ENCODE measurements at places on chromosomes 11 and 22.

- DNase-seq, result no peak
These were observed 64.0 kb upstream of the TNRC6B start for GRCh38 chr22:40113696-40114095.

GRCh38 chr11:115488945-115489344, 15.3 kb downstream of the CADM1 start:
- DNase-seq, result no peak

GRCh38 chr11:112539741-112540140, 279.1 kb upstream of the PLET1 start:
- no peak for DNase-seq

DNA sequence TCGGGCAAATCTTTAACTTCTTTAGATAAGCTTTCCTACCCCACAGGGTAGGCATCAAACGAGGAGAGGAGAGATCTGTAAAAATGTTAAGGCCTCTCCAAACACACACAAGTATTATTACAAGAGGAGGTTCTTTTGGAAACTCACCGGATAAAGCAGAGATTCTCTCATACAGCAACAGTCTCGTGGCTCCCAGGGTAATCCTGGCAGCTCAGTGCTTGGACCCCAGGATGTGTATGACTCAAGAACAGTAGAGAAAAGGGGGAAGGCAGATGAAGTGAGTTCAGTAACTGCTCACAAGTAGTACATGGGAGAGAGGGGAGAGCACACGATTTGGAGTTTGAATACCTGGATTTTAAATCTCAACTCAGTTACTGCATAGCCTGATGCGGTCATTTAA, 120.9 kb downstream of the FEZ1 start:
- DNase-seq, result no peak

- DNase-seq, result no peak
These were observed 14.6 kb downstream of the MARK2 start for GRCh38 chr11:63853476-63853875.

- DNase-seq, result peak; percentile 68
These were observed 1.2 kb upstream of the CERK start for GRCh38 chr22:46739094-46739870.

DNA sequence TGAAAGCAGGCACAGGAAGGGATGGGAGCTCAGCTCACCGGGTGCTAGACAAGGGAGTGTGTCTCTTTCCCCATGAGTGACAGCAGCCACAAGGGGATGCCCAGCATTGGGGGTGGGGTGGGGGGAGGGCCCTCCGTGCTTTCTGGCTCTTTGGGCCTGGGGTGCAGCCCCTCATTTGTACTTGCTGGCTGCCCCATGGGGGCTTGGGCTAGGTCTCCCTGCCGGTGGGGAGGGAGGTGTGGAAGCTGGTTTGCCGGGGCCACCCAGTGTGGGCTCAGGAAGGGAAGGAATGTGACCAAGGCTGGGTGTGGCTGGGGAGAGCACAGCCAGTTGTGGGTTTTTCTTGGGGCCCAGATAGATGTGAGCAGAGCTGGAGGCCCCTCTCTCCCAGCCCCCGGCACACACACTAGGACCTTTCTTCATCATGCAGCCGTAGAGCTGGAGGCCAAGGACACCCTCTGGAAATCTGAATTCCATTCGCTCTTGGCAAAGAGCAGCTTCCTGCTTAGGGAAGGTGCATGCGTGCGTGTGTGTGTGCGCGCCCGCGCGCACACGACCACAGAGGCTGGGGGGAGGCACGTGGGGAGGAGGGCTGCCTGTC, 25.8 kb downstream of the KCNQ1OT1 start:
- no peak for DNase-seq

- DNase-seq, result peak; percentile 72
These were observed 6.1 kb upstream of the CD82 start for GRCh38 chr11:44559207-44559939.

- DNase-seq, result no peak
These were observed 12.8 kb downstream of the AQP11 start for GRCh38 chr11:77602381-77603088.

DNA sequence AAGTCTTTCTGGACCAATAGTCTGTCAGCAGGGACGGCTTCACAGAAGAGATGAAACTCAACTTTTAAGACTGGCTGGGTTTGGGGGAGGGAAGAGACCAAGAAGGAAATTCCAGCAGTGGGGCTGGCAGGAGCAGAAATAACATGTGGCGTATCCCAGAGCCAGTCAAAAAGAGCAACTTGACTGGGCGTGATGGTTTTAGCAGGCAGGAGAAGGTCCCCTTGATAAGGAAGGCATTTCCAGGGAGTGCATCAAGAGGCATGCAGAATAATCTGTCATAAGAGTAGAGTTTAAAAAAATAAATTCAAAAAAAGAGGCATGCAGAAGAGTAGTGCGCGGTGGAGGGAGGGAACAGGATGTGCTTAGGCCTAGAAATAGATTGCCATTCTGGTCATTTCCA, 52.5 kb downstream of the C22orf31 start:
- DNase-seq, result no peak

- DNase-seq, result peak; percentile 47
These were observed 10.3 kb downstream of the CD81 start for GRCh38 chr11:2387266-2387987.

GRCh38 chr11:75194147-75194546, 43.2 kb downstream of the SLCO2B1 start:
- no peak for DNase-seq

- DNase-seq, result no peak
These were observed 414.6 kb upstream of the LUZP2 start for GRCh38 chr11:24082241-24082640.

DNA sequence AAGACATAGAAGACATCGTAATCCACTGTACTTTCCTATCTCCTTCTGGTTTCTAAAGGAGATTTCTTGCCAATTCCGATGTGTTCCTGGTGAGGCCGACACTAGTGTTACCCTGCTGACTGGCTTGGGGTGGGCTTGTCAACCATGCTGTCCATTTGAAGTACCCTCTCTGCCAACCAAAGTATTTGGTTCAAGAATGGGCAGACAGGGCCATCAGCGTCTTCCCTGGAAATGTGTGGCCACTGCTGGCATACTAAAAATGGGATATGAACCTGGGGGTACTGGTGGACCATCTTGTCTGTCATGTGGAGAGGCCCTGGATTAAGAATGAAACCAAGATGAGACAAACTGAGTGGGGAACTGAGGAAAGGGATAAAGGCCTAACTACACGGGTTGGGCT, 1.8 kb upstream of the VSTM5 start:
- no peak for DNase-seq

DNA sequence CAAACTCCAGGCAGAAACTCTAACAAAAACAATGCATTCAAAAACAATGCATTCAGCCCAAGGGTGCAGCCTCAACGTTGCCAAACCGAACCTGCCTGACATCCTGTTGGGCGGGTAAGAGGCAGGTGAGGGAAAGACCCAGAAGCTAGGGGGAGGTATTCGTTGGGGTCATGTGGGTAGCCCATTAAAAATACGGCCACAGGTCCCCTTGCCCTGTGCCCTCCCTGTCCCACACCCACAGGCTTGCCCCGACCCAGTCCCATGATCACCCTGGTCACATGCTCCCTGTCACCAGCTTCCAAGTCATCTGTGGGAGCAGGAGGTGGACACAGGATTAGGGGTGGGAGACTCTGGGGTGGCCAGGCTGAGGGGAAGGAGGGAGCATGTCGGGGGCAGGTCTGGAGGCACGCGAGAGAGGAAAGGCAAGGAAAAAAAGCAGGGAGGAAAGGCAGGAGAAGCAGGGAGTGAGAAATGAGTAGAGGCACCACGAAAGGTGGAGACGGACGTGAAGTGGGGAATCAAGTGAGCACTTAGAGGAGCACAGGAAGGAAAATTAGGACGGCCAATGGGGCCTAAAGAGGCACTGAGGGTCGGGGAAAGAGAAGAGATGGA, 683 bp downstream of the PLA2G6 start:
- DNase-seq, result peak; percentile 55

GRCh38 chr11:119525180-119525866, 102.4 kb upstream of the THY1 start:
- no peak for DNase-seq

DNA sequence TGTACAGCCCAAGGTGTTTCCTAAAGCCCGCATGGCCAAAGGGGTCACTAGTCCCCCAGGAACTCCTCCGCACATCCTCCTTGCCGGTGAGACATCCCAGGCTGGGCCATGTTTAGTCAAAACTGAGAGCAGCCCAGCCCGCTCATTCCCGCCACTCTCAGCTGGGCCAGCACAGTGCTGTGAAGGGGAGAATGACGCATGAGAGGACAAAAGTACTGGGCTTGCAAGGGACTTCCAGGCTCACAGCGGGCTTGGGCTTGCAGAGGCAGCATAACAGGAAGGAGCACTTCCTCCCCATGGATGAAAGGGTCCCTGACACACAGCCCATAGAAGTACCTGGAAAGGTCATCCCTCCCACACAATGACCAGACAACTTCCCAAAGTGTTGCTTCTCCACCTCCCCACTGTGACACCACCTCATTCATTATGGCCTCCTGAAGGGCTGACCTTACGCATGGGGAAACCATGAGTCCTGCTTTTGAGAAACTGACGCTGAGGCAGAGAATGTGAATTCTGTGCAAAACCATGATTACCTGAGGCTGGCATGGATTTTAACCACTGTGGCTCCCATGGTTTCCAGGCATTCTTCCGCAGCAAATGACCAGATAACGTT, 19.1 kb downstream of the ETS1 start:
- DNase-seq, result no peak

DNA sequence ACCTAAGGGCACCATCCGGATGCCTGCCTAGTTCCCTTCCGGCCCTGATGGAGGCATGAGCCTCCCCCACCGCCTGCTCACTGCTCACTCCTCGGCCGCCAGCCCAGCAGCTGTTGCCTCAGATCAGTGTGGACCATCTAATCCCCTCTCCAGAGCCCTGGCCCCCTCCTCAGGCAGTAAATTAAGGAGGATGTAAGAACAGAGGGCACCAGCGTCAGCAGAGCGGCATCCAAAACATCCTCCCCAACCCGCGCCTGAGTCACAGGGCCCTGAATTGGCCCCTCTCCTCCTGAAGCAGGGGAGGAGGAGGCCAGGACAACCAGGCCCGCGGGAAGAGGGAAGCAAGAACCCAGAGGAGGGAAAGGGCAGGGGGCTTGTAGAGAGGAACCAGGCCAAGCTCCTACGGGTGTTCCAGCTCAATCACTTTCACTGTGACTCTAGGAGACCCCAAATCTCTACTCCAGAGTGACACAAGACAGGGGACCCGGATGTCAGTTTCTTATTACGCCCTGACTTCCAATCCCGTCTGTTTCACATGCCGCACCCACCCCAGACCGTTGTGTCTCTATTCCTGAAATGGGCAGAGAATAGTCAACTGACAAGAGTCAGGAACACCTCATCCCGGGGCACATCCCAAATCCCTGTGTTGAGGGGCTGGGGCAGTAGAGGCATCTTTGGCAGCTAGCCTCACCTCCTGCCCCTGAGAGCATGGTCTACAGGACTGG, 31.3 kb upstream of the MYOD1 start:
- DNase-seq, result no peak

GRCh38 chr22:17106785-17107546, 14.2 kb downstream of the TMEM121B start:
- DNase-seq, result peak; percentile 46

DNA sequence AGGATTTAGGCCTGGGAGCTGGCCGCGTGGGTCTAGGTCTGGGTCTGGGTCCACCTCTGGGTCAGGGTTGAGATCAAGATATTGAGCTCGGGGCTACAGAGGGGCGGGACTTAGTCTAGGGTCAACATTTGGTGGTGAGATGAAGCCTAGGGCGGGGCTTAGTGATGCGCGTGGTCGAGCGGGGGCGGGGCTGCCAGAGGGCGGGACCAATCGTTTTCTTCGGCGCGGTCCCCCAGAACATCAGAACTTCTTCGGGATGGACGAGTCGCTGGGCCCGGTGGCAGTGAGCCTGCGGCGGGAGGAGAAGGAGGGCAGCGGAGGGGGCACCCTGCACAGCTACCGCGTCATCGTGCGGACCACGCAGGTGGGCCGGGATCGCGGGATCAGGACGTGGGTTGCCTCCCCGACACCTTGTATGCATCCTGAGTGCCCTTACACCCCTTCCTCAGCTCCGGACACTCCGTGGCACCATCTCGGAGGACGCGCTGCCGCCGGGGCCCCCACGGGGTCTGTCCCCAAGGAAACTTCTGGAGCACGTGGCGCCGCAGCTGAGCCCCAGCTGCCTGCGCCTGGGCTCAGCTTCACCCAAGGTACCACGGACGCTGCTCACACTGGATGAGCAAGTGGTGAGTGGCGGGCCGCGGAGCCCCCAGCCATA, 4.2 kb downstream of the SIPA1 start:
- DNase-seq, result no peak

DNA sequence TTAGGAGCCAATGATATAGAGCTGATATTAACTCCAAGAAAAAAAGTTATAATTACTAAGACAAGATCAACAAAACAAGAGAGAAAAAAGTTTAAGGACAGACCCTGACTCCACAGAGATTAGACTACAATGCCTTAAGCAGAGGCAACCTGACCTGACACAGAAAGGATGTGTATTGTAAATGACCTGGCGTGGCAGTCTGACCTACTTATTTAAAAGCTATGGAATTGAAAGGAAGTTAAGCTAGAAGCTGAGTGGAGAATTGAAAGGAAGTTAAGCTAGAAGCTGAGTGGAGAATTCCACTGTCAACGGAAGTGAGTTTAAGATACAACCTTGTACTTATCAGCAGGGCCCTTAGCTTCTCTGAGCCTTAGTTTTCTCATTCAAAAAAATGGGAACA, 885.4 kb downstream of the OPCML start:
- no peak for DNase-seq

GRCh38 chr22:42970029-42970428, 44.9 kb downstream of the PACSIN2 start:
- DNase-seq, result no peak

- DNase-seq, result no peak
These were observed 44.1 kb upstream of the MN1 start for GRCh38 chr22:27845644-27846043.

- no peak for DNase-seq
These were observed 1470.9 kb downstream of the BRD1 start for GRCh38 chr22:48356731-48357130.

DNA sequence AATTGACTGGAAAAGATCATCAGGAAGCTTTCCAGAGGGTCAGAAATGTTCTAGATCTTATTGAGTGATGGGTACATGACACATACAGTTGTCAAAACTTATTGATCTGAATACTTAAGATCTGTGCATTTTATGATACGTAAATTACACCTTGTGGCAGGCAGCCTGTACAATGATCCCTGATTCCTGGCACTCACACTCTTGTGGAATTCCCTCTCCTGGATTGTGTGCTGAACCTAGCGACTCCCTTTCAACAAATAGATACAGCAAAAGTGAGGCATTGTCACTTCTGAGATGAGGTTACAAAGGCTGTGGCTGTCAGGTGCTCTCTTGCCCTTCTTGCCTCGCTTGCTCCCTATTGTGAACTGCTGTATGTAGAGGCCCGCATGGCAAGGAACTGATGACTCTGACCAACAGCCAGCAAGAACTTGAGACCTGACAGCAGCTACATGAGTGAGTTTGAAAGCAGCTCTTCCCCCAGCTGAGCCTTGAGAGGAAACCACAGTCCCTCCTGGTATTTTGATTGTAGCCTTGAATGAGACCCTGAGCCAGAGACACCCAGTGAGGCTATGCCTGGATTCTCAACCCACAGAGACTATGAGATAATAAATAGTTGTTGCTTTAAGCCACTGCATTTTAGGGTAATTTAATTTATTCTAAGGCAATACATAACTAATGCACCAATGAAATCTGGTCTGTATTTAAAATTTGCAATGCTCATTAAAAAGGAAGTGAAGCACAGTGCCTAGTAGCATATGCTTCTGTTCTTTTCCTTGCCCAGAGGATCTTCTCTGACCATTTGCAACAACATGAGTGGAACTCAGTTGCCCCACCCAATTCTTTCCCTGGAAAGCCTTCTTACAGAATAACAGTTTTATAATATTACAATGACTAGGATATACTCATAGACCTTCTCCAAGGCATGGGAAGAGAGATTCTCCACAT, 60.5 kb upstream of the IZUMO1R start:
- no peak for DNase-seq

GRCh38 chr11:134452838-134453155, 40.8 kb upstream of the B3GAT1 start:
- DNase-seq, result no peak

Measured in activated CD4-positive, alpha-beta T cell treated with anti-CD3 and anti-CD28 coated beads, Interleukin-2, amount 50 U/mL, for 16 hours (primary cell).